ENCODE measurements at places on chromosomes 12 and 14. TPM values are rescaled to one million over a fixed set of nuclear protein-coding genes. Genes with fewer than 3 reads are reported as not detected.

DNA sequence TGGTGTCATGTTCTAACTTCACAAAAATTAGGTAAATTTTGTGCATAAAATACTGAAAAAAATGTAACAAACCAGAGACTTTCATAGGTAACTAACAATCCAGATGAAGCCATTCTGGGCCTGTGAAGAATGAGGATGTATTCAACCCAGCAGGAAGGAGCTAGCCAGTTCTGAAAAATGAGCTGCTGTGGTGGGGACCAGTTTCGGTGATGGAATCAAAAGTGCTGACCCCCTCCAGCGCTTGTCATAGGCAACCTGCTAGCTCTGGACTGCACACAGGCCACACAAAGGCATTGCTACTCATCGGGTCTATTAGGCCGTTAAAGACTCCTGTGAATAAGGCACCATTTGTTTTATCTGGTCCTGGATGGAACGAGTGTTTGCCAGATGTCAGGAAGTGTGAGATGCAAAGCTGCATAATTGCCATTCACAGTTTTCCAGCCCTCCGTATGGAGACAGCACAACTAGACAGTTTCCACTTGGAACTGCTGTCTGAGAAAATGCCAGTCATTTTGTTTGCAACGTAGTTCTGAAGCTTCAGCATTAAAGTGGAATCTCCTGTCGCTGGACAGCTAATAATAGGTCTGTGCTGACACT lies 3.3 kb upstream of the RIMBP2 start:
- DNase-seq: no peak

GRCh38 chr12:90407841-90408240 lies 547.1 kb downstream of the CCER1 start:
- no peak for DNase-seq

GRCh38 chr12:75709503-75709902 lies 198.1 kb upstream of the KRR1 start:
- DNase-seq: no peak

Gene DTX1
- 2.3 TPM for total RNA-seq

Gene LHX5
- total RNA-seq: not detected

Gene SLC35E3
- total RNA-seq: 1.7 TPM
